Effector CD4-positive, alpha-beta T cell (primary cell): ENCODE measurements at places on chromosomes 4 and X.

DNA sequence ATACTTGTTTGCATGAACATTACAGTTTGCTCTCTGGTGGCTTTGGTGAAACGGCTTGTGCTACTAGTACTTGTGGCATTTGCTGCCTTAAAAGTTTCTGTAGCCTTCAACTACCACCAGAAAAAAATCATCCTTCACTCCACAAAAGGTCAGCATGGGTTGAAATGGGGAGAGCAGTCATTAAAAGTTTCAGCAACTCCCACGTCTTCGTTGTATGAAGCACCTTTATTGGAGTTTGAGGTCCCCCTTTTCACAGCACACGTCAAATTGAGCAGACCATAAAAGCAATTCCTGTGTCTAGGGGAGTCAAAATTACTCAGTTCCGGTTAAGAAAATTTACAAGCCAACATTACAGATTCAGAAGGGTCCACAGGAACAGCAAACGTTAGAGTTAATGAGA lies 23.0 kb upstream of the CCNA2 start:
- no peak for DNase-seq

DNA sequence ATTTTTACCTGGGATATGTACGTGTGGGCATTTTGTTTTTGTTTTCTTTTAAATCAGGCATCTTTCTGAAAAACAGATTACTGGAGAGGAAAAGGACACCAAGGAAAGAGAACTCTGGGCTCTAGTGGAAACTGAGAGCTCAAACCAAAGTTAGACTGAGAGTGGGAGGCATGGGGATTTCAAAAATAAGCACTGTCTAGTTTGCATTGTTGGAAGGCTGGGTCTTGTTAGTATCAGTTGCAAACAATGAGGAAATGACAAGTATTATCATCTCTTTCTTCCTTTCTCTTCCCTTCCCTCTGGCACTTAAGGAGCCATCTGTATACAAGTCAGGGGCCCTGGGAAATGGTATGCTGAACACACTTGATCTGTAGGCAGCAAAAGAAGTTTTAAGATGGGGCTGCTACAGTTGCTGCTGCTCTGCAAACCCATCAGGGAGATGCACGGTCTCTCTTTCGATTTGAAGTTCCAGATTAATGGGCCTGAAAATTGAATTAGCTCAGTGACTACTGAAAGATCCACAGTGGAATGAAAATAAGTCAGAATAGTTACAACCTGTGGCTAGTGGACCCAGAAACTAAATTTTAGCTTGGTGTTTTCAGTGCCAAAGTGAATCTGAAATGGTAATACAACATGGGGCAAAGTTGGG lies 48.0 kb upstream of the GRXCR1 start:
- DNase-seq = no peak

- no peak for DNase-seq
Observed at GRCh38 chr4:11428231-11428898, at the start of gene HS3ST1. Gene HS3ST1, minus strand, starts transcription at chr4:11428894. Its CDS starts 28,889 bp downstream, at chr4:11400005.

DNA sequence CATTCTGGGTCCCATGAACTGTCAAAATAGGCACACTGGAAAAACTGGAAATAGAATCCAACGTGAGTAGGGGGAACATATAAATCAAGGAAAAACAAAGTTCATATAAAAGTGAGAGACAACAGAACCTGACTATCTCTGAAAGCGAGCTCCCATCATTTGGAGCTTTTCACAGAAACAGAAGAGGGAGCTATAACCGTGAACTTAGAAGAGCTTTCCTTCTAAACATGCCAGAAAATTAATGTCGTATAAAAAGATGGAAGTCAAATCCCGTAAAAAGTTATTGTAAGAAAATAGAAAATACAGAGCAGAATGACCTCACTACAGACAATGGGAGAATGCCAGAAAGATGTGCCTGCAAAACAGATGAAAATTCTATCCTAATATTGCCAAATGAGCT lies 23.9 kb upstream of the HSD17B10 start:
- no peak for DNase-seq

GRCh38 chr4:139584784-139585183 lies 28.8 kb upstream of the SETD7 start:
- no peak for DNase-seq

DNA sequence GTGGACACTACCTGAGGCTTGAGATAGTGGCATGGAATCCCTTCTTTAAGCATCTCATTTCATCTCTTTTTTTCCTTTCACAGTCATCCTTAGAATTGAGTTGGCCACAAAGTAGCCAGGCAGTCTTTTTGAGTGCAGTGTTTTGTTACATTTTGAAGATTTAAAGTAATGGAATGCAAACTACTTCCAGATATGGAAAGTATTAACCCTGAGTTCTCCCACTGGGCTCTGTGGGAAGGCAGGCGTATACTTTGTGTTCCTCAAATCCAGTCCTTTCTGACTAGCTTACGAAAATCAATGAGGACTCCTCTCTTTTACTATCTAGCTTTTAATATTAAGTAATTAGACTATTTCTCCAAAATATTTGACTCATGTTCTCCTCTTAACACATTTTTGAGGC lies 29.9 kb downstream of the PCDH10 start:
- no peak for DNase-seq

DNA sequence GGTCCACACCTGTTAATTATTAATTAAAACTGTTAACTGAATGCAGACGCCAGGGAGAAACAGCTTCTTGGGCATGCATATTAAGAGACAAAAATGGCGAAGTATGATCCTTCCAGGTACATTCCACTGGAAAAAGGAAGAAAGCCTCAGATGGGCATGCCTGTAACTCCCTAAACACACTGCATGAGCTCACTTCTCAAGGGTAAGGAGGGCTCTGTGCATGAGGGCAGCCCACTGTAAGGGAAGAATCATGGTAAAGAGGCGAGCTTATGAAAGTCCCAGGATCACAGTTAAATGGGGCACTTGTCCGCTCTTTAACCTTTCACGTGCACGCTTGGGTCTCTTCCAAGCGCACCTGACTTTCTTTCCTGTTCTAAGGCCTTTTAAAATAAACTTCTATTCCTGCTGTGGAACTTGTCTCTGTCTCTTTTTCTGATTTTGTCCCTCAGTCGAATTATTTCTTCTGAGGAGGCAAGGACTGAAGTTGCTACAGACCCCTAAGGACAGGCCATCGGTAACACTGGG lies 321.7 kb downstream of the PPP1R2C start:
- DNase-seq = no peak

DNA sequence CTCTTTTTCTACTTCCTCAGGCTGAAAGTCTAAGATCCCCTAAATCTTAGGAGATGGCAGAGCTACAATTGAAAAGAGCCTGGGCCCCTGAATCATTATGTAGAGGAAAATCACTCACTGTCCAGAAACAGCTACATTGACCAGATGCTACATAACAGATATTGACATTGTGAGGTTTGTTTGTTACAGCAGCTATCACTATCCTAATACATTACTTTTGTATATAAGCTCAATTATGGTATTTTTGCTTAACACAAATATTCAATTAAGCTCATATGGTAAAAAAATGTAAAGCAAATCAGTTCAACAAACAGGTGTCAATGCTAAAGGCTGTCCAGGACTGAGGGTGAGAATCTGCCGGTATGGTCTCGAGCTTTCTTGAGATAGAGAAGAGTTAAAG lies 89.4 kb downstream of the LDB2 start:
- no peak for DNase-seq

DNA sequence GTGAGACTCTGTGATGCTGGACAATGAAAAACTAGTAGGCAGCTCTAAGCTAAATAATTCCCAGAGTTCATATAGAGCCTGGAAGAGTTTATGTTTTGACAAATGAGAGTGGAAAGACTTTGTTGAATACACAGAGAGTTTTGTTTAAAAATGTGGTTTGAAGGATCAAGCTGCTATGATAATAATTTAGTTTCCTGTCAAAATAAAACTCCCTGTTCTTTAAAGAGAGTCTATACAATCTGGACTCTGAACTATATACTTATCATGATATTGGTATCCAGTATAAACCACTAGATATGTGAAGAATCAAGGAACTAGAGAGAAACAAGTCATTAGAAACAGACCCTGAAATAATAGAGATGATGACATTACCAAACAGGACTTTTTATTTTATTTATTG lies 158.6 kb downstream of the C4orf33 start:
- DNase-seq = no peak
